ENCODE measurements at places on chromosomes 1 and 21.

DNA sequence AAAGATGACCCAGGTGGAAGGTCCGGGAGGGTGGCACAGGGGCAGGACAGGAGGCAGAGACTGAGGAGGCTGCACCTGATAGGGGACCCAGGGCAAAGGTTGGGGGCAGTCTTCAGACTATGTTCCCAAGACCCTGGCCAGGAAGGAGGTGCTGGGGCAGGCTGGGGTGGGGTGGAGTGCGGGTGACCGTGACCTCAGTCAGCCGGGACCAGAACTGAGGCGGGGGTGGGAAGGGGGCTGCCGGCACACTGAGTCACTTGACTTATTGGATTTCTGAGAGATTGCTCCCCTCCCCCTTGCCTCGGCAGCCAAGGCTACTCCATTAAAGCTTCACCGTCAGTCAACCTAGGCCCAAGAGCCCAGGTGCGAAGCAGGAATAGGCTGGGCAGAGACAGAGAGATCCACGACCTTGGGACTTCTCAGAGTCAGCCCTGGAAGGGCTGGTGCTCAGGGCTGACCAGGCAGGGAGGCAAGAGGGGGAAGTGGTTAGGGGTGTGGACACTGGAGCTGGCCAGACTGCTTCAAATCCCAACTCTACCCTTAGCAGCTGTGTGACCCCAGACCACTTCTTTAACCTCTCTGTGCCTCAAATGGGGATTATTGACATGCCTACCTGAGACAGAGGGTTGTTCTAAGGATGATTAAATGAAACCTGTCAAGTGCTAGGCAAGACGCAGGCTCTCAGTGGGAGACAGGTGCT, 47.9 kb upstream of the LAPTM5 start:
- no peak for DNase-seq

DNA sequence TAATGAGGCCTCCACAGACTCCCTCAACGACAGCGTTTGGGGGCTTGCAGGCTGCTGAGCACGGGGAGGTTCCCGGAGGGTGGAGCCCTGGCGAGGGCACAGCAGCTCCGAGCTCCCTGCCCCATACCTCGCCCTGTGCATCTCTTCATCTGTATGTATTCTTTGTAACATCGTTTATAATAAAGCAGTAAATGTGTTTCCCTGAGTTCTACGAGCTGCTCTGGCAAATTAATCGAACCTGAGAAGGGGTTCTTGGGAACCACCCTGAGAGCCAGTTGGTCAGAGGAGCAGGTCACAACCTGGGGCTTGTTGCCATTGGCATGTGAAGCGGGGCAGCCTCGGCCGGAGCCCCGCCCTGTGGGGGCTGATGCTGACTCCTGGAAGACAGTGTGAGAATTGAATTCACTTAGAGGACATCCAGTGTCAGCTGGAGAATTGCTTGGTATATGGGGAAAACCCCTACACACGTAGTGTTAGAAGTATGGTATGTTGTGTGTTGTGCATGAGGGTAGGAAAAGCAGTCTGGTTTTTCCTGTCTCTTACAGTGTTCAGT, 11.5 kb downstream of the SLC37A1 start:
- no peak for DNase-seq

GRCh38 chr1:26779098-26779668, 8.6 kb upstream of the PIGV start:
- no peak for DNase-seq

GRCh38 chr1:18121072-18121820, 13.6 kb downstream of the IGSF21 start:
- no peak for DNase-seq

DNA sequence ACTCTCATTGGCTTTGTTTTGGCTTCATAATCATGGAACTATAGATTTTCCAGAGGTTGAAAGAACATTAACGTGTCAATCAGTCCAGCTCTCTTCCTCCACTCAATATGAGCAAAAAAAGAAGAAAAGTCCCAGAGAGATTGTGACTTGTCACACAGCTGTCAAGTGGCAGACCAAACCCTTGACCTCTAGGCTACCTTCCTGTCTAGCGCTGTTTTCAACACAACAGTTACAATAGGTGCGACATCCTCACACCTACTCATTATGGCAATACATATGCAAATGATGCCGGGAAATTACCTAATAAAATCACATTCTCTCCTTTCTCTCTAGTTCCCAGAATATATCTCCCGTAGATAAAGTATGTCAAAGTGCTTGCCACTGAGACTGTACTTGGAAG, 1.1 kb downstream of the WARS2 start:
- no peak for DNase-seq

DNA sequence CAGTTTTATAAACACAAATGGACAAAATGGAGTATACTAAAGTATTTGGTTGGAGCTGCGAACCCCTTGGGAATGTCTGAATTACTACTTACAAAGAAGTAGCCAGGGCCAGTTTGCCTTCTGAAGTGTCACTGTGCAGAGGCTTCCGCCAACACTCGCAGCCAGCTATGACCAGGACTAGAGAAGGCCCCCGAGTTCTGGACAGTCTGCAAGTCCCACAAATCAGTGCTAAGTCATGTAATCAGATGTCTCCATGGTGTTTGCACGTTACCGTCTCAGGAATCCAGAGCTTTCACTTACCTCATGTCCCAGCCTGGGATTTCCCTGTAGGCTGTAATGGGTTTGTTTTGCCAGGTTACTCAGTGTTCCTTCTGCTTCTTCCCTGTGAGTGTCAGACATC, 106.6 kb upstream of the SPAG17 start:
- no peak for DNase-seq

DNA sequence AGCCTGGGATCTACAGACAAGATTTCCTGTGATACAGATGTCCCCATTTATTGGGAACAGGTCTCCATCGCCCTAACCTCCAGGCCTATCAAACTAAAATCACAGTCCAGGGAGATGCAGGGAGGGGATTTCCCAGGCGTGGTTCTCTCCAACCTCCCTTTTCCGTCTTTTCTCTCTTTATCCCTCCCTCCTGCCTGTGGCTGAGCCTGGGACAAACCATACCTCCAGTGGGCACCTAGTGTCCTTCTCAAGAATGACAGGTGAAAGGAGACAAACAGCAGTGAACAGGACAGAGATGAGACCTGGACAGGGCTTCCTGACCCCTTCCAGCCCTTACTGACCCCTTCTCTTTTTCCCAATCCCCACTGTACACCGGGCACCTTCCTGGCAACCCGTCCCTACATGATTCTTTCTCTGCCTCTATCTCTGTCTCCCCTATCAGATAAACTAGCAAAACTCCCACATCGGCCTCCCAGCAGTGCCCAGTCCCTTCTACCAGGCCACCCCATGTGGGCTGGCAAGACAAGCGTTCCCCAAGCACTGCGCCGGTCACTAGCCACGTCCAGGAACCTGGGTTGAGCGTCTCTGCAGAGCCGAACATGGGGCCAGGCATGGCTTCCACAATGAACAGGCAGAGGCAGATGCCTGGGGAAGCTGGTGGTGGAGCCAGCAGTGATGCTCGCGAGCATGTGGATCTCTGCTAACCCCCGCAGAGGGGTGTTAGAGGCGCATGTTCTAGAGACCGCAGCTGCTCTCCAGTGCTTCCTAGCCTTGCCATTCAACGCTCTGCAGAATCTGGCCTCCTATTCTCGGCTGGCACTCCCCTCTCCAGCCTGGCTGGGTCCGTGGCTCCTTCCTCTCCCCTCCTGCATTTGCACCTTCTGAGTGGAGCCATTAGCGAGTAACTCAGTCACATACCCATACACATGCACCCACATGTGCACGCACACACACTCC, 54.7 kb downstream of the ELK4 start:
- DNase-seq, result peak; percentile 40

DNA sequence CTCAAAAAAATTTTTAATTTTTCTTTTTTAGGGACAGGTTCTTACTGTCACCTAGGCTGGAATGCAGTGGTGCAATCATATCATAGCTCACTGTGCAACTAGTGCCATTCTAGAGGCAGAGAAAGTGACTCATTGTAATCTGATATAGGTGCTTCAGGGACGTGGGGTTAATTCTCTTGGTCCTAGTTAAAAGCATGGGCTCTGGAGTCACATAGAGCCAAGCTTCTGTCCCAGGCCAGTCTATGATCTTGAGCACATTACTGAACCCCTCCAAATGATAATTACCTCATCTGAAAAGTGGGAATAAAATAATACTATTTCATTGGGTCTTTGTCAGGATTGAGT, 1.1 kb upstream of the ADIPOR1 start:
- no peak for DNase-seq

GRCh38 chr1:48680411-48681035, 96.2 kb downstream of the BEND5 start:
- DNase-seq, result no peak

- DNase-seq, result no peak
Measured at GRCh38 chr21:38119793-38120192, 137.0 kb upstream of the KCNJ15 start.

DNA sequence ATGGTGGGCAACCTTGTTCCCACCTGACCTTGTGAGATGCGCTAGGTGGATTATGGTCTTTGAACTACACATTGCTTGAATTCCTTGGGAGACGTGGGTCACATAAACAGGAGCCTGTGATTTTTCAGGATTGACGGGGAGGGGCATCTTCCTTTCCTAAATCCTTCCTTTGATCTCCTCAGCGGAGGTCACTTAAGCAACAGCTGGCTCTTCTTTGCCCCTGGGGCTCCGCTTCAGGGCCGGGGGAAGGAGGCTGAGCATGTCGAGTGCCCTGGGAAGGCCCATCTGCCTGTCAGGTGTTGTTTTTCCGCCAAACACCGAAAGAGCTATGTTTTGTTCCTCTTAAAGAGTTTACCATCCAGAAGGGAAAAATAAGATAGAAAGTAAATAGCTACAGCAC, 40.6 kb downstream of the KIF26B start:
- DNase-seq, result no peak

DNA sequence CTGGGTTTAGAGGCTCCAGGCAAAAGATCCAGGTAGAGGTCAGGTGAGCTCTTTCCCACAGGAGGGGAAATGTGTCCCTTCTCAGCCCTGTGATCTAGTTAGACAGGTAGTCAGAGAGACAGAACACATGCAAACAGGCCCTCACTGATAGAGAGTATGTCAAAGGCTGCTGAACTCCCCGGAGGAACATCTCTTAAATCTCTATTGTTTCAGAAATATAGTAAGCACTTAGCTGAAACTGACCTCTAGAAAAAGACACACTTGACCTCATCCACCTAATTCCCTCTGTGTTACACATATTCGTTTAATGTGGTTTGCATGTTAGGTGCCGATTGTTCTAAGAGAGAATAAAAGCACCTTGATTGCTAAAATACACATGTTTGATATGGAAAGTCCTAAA, 23.3 kb downstream of the SUSD4 start:
- DNase-seq, result no peak

DNA sequence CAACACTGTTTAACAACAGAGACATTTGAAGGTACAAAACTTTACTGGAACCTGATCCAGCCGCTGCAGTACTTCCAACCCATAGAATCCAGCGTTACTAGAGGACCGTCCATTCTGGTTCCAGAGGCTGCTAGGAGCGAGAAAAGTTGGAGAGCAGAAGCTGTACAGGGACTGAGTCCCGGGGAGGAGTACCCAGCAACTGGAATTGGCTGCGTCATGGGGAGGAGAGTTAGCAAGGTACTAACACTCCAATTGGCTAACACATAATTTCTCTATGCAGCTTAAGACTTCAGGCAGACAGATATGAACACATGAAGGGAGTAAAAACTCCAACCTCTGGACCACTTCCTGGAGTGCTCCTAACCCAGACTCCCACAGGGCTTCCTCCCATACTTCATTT, 2.1 kb upstream of the QSOX1 start:
- DNase-seq, result peak; percentile 21

DNA sequence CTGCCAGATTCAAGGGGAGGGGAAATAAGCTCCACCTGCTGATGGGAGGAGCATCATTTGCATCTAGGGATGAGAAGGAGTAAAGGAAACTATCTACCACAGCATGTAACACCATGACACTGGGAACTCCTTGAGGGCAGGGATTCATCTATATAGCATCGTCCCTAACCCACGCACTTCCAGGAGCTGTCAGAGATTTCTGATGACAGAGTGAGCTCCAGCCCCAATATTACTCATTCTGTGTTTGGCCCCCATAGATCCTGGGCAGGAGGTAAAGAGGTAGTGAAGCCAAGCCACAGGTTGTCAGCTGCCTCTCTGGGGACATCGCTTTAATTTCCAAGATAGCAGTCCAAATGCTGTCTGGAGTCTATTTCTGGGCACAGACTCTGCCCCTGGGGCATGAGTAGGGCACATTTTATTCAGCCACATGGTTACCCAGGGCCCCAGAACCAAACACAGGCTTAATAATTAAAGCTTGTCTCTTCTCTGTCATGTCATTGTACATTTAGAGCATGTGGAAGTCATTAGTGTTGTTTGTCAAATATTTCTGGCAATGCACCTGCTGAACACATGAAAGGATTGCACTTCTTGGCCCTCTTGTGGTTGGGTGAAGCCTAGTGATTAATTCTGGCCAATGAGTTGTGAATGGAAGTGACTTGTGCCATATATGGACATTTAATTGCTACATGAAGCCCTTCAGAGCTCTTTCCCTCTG, 105.9 kb upstream of the POU3F1 start:
- DNase-seq, result no peak

- DNase-seq, result no peak
Measured at GRCh38 chr1:183761871-183762270, 43.0 kb upstream of the RGL1 start.

GRCh38 chr1:87292684-87293493, 35.8 kb upstream of the LMO4 start:
- DNase-seq, result peak; percentile 77

DNA sequence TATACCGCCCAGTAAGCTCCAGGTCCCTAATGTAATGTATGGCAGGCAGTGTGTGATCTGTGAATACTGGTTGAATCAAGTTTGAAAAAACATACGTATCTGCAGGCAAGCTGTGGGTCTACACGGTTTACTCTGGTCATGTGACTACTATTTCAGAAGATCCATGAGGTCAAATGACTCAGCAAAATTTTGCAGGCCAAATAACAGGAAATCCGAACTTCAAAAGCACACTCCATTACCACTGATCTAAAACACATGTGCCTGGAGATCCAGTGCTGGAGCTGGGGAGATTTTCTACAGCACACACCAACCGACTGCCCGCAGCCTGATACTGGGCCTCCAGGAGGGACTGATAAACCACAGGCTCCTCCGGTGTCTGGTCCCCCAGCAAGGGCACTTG, 64.5 kb upstream of the SLC44A3 start:
- DNase-seq, result no peak

DNA sequence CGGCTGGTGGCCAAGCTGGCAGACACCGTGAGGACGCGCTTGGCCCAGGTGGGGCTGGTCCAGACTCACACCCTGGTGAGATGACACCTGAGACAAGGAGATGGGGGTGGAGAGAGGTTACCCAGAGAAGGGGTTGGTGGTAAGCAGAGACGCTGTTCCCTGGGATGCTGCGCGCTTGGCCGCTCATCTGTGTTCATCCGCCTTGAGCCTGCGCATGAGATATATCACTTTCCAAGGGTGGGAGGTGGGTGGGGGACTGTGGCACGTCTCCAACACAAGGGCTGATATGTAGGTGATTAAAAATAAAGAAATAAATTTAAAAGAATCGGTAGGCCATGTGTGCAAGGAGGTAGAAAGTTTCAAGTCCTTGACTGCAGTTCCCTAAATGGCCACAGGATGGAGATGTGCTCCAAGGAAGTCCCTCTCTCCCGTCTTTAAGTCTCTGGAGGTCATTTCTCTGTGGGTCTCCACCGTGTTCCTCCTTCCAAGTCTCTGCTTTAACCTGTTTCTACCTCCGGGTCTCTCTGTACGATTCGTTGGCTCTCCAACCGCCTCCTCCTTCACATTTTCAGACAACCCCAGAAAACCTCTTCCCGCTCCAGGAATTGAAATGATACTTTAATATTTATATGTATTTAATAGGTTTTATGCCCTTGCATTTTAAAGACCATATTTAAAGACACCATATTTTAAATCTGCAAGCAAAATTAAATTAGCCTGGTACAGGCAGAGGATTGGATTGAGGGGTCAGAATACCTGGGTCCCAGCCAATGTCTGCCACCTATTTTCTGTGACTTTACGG, 4.5 kb downstream of the TTC24 start:
- peak; percentile 84 for DNase-seq

All from activated CD8-positive, alpha-beta memory T cell treated with anti-CD3 and anti-CD28 coated beads for 24 hours (primary cell).